ENCODE measurements at places on chromosomes 4 and X.
A peak's percentile ranks its signal among the peaks of the same experiment; 100 is the strongest.

- DNase-seq: peak; percentile 0
Measured at GRCh38 chr4:648579-649292, 23.4 kb downstream of the PDE6B start.

- DNase-seq: no peak
Measured at GRCh38 chrX:39645178-39645895, 452.4 kb downstream of the BCOR start.

GRCh38 chrX:69556060-69557011, 52.2 kb downstream of the NALF2 start:
- DNase-seq: no peak

GRCh38 chr4:36388710-36389109, 107.3 kb downstream of the DTHD1 start:
- DNase-seq: no peak

- DNase-seq: no peak
Measured at GRCh38 chr4:7653510-7654369, 219.0 kb upstream of the PSAPL1 start.

- no peak for DNase-seq
Measured at GRCh38 chr4:152094970-152095700, 334.3 kb upstream of the GATB start.

DNA sequence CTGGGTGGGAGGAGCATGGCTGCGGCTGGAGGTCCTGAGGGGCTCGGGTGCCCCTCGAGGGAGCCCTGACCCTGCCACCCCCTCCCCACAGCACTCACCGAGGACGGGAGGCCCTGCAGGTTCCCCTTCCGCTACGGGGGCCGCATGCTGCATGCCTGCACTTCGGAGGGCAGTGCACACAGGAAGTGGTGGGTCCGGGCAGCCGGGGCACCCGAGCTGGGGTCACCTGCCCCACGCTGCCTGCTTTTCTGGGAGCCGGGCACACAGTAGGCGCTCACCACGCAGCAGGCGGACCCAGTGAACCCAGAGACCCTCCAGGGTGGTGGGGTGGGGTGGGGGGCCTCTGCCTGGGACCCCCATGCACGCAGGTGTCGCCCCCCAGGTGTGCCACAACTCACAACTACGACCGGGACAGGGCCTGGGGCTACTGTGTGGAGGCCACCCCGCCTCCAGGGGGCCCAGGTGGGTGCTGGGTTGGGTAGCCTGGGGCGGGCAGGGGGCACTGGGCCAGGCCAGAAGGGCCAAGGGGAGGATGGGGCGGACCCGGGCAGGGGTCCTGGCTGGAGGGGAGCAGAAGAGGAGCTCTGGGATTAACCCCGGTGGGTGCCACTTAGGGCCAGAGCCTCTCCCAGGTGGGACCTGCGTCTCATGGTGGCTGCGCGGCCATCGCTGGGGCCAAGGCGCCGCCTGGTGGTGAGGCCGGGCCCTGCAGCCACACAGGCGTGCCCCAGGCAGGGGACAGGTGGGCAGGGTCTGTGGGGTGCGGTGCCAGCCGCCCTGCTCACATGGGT, 1.4 kb downstream of the HGFAC start:
- DNase-seq: peak; percentile 69
